ENCODE measurements at places on chromosomes 16 and 17.

DNA sequence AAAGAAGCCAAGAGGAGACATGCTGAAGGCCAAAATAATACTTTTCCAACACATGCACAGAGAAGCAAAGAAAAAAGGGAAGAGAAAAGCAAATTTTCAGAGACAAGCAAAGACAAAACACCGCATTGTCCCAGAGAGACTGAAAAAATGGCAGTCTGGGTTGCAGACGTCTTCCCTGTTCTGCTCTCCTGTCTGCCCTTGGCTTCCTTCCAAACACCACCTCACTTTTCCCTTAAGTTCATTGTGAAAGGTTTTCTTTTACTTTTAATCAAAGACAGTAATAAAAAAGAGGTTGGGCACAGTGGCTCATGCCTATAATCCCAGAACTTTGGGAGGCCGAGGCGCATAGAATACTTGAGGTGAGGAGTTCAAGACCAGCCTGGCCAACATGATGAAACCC is 21.2 kb upstream of the VAT1L start:
- no peak for DNase-seq

GRCh38 chr16:30748634-30749445 is 615 bp downstream of the PHKG2 start:
- DNase-seq = no peak

GRCh38 chr16:88810166-88810911 is 1.4 kb downstream of the APRT start:
- DNase-seq = peak; percentile 40

- DNase-seq = no peak
Observed at GRCh38 chr17:64767269-64767997, 105.3 kb upstream of the SMURF2 start.

DNA sequence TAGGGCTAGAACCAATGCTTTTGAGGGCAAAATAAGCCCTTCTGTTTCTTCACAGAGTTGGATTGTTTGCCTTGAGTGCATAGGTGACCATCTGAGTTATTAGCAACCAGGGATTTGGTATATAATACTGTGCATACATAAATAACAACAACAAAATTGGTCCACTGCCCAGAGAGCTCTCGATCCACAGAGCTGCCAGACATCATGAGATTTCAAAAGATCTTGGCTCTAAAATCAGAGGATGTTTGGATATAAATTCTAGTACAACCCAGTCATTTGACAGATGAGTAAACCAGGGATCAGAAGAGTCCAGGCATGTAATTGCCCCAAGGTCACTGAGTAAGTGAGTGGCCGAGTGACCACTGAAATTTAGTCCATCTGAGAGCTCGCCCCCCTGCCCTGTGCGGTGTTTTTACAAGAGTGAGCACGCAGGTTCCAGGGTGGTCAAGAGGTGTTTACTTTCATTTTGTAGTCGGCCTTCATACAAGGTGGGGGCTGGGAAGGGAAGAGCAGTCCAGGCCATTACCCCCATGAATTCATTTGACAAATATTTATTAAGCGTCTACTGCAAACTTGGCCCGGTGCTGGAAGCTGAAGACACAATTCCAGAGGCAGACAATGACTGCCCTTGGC is 1.8 kb upstream of the MT2A start:
- DNase-seq = no peak

DNA sequence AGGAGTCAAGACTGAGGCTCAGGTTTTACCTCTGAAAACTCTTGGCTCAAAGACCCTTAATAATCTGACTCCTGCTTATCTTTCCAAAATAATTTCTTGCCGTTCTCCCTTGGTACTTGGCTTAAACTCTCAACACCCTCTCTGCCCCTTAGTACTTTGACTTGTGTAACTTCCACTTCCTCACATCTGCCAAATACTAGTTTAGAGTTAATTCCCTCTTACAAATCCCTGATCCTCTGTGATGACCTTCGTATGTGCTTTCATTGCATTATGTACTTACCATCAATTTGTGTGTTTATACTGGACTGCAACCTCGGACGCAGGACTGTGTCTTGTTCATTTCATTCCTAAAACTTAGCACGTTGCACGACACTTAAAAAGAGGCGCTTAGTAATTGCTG is 35.2 kb downstream of the ZNF207 start:
- no peak for DNase-seq

DNA sequence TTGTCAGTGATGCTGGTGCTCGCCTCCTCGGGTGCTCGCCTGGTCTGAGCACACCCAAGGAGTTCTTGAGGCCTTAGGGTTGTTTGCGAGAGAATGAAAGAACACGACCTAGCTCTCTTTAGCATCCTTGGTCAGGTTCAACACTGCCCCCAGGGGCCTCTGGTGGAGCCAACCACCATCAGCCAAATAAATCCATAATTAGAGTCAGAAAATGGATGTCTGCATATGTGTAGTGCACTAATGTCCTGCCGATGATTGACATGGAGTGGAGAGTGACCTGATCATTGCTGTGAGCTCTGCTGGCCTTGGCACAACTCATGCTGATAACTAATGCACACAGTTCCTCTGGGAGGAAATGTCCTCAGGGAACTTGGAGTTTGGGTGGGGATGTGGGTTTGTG is 8.2 kb upstream of the STH start:
- no peak for DNase-seq

GRCh38 chr17:50943575-50943933 is 77.4 kb upstream of the TOB1 start:
- DNase-seq = no peak

DNA sequence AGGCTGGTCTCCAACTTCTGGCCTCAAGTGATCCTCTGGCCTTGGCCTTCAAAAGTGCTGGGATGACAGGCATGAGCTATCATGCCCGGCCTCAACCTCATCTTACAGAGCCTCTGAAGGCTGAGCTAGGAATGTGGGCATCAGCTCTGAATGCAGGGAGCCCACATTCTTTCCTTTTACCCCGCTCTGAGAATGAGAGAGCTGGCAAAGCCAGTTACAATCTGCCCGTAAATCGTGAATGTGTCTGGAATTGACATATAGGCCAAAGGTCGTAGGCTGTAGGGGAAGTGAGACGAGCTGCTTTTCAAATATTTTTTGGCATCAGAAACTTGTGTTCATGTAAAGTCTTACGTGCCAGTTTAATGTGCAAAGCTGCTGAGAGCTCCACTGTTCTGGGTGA is 4.5 kb downstream of the TMEM238L start:
- DNase-seq = no peak

DNA sequence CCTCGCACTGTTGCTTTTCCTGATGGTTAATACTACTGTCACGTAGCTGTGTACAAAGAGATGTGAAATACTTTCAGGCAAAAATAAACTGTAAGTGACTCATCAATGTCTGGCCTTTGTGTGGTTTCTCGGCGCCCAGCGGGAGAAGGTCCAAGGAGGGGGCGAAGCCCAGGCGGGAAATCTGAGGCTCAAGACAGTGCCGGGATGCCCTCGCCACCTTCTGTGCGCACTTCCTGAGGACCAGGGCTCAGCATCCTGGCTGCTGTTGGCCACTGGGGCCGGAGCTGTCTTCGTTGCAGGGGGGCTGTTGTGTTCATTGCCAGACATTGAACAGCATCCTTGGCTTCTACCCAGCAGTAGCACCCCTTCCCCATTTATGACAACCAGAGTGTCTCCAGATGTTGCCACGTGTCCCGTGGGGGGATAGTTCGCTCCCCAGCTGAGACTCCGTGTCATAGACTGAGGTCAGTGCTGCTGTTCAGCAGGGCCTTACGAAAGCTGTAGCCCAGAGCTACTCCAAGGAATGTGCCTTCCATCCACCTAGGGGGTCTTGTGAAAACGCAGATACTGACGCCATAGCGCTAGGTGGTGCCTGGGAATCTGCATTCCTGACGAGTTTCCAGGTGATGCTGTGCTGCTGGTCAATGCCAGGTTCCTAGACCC is 67.3 kb upstream of the PLCG2 start:
- no peak for DNase-seq

DNA sequence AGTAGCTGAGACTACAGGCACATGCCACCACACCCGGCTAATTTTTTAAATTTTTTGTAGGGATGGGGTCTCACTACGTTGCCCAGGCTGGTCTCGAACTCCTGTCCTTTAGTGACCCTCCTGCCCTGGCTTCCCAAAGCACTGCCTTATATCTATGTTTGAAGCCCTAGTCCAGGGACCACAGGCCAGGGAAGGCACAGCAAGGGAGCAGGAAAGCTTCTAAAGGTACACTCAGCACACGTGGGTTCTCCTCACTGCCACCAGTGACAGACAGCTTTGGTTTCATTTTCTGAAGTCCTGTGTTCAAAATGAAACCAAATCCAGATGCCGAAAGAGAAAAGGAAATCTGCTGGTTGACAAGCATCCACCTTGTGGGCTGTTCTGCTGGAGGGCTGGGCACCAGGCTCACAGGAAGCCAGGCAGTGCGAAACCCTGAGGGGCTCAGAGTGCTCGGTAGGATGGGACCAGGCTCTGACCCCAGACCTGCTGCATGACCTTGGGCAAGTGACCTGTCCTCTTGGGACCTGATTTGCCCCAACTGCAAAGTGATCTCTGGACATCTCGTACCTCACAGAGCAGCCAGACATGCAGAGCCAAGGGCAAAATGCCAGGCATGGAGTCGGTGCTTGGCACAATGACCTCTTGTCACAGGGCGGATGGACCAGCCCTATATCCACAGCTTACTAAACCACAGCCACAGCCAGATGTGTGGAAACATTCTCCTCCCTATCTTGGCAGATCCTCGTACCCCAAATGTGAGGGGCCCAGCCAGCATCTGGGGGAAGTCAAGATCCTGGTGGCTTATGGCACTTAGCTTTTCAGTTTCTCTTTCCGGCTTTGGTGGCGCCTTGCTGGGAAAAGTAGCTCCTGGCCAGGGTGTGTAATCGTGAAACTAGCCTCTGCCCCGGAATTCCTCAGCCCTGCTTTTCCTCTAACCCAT is 2.8 kb upstream of the SOCS1 start:
- peak; percentile 33 for DNase-seq

DNA sequence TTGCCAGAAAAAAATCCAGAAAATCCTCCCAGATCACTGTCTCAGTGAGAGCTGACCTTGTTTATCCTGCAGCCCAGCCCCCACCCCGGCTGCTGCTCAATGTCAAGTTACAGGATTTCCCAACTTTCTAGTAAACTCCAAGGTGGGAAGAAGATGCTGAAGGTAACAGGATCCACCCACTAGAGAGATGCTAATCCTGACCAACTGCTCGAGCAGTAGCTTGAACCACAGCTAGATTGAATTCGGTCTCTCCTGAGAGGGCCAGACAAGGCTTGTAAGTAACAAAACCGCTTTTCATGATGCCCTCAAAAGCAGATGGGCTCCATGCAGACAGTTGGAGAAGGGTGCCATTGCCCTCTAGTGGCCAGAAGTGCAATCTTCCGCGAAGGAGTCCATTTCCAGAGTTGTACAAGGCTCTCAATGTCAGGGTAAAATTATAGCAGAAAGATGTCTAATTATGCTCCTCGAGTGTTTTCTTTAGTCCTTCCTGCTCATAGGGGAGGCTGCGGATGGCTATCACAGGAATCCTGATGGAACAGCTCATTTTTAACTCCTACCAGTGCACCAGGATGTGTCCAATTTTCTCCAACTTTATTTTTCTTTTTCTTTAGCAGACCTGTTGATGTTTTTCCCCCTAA is 3.9 kb downstream of the CDH11 start:
- DNase-seq = no peak

GRCh38 chr17:28320215-28321061 is 1.4 kb downstream of the TMEM97 start:
- DNase-seq = no peak

DNA sequence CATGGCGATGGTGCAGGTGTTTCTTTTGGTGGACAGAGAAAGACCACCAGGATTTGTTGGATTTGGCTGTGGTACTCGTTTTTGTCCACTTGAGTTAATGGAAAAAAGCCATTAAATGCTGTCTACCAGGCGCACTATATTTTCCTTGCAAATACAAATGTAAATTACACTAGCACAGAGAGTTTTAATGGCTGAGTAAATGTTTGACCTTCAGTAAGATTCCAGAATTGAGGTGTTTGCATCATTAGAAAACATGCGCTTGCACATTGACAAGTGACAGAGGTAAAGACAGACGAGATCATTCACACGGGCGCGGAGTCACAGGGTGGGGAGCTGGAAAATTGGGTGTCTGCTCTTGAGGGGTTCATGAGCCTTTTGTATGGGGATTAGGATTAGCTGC is 53.5 kb upstream of the AKTIP start:
- DNase-seq = no peak

- no peak for DNase-seq
Observed at GRCh38 chr16:10629592-10629963, 49.2 kb upstream of the EMP2 start.

- DNase-seq = no peak
Observed at GRCh38 chr17:50831471-50831928, 3.9 kb upstream of the WFIKKN2 start.

DNA sequence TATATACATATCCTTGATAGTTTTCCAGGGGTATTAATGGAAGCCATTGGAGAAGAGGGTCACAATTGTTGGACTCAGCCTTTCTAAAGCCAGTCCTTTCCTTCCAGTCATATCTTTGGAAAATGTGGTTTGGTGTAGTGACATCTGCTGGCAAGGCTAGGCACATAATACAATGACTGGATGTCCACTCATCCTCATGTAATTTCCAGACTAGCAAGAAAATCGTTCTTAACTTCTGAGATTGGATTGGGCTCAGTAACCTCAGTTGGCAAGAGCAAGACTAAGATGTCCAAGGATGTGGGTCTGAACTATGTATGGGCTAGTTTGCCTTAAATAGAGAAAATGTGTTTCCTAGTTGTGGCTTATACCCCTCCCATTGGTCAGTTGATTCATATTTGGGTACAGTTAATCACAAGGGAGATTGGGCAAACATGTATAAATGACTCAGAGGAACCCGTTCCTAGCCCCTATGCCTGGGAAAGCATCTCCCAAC is 8.7 kb upstream of the KAT7 start:
- peak; percentile 22 for DNase-seq

- no peak for DNase-seq
Observed at GRCh38 chr17:1762901-1763898, 1.3 kb downstream of the SERPINF1 start.

DNA sequence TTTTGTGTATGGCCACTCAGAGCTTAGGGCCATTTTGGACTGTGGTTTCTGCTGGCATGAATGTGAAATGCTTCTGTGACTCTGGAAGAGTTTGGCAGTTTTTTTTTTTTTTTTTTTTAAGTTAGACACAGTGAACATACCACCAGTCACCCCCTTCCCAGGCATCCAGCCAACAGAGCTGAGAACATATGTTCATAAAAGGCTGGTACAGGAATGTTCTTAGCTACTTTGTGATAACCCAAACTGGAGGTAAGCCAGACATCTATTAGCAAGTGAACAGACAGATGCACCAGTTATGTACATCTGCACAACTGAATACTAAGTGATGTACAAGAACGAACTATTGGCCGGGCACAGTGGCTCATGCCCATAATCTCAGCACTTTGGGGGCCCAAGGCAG is 92.7 kb downstream of the ABCC1 start:
- DNase-seq = no peak

- DNase-seq = peak; percentile 67
Observed at GRCh38 chr16:67326472-67327309, at the start of the genes KCTD19 and LRRC36. Gene KCTD19, minus strand, starts transcription at chr16:67326741. Its CDS starts 34 bp downstream, at chr16:67326707. Gene LRRC36, plus strand, starts transcription at chr16:67326815. Its CDS starts 48 bp downstream, at chr16:67326863.
